SK-N-SH treated with all-trans-retinoic acid at 6 μM for 48 hours (cell line): ENCODE measurements at places on chromosomes 11 and 22.

GRCh38 chr11:68254421-68254820 is 17.4 kb downstream of the C11orf24 start:
- no peak for ATAC-seq

GRCh38 chr11:96012086-96012824 is 88.3 kb upstream of the MTMR2 start:
- peak; percentile 93 for ATAC-seq

- ATAC-seq = no peak
Observed at GRCh38 chr22:25488244-25489020, 76.0 kb upstream of the GRK3 start.

- no peak for ATAC-seq
Observed at GRCh38 chr22:22913989-22914388, 26.4 kb downstream of the IGLL5 start.

GRCh38 chr11:75820645-75821044 is 5.6 kb downstream of the UVRAG start:
- no peak for ATAC-seq

DNA sequence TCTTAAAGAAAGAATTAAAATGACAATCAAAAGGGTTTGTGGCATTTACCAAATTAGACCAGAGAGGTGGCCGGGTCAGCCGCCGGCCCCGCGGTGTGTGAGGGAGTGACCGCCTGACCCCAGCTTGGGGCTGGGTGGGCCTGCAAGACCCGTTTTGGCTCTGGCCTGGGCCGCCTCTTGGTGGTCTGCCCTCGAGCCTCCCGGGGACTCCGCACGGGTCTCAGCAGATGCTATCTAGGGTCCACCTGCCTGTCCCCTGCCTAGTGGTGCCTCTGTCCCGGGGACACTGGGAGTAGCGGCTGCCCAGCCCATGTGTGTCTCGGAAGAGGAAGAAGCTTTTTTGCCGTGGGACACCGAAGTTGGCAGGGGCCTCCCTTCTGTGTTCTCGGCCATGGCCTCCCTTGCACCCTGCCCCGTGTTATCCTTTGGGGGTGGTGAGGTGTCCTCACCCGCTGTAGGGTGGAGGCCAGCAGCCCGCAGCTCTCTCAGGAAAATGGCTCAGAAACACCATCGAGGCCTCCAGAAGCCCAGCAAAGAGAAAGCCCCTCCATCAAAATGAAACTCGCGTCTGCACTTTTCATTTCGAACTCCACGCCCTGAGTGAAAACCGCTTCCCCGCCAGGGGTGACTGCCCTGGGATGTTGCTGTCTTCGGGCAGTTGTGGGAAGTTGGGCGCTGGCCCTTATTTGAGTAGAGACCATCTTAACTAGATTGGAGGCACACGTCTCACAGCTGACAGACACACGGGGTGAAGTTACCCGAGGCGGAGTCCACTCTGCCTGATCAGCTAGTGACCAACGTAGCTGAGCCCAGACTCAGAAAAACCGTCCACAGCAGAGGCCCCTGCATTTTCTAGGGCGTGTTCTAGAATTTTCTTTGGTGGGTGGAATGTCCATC is 8.0 kb downstream of the CCND1 start:
- no peak for ATAC-seq

- ATAC-seq = peak; percentile 94
Observed at GRCh38 chr11:113896156-113896879, 8.3 kb upstream of the HTR3B start.

- no peak for ATAC-seq
Observed at GRCh38 chr22:38953577-38954413, 3.6 kb upstream of the APOBEC3A start.

DNA sequence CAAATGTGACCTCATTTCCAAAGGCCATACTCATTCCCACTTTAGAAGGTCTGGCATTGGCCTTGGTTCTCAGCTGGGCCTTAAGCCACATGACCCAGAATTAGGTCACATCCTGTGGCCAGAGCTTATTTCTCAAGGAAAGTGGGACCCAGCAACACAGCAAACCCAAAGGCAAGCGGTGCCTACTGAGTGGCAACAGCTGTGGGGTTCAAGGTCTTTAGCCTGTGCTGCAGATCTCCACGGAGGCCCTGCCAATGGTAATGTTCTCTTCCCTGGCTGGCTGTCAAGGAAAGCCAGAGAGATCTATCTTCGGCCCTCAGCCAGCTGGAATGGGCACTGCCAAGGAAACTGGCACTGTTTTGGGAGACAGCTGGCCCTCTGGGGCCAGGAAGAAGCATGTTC is 41.5 kb upstream of the TP53I11 start:
- no peak for ATAC-seq

GRCh38 chr22:30803679-30804078 is 109.0 kb downstream of the OSBP2 start:
- no peak for ATAC-seq

DNA sequence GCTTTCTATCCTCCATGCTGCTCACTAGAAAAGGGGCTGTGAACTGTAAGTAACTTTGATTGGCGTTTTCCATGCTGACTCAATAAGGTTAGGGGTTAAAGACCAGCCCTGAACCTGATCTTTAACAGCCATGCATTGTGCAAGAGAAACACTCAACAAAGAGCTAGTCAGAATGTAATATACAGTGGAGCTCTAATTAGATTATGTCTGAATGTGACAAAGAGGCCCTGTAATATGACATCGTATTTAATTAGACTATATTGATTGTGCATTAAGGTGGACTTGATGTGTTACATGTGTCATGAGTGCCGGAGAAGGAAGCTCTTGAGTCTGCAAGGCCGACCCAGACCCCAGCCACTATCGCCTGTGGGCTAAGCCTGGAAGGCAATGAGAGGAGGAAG is 70.5 kb downstream of the PKNOX2 start:
- no peak for ATAC-seq

DNA sequence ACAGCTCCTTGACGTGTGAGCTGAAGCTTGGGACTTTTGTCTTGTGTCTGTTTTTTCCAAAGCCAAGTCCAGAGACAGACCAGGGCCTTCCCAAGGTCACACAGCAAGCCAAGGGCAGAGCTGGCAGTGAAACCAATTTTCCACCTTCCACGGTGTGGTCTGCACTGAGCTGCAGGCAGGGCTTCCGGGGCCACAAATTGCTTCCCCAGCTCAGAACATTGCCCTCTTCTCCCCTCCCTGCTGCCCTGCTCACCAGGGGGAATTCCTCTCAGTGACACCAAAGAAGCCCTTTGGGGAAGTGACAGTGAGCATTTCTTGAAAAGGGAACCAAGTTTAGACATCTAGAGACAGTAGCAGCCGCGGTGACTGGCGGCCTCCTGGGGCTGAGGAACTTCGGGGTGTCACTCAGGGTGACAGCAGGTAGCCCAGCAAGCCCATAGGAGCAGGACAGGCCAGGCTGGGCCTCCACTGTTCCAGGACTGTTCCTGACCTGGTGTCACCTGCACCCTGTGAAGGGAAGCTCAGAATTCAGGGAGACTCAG is 9.2 kb downstream of the FXYD2 start:
- no peak for ATAC-seq

DNA sequence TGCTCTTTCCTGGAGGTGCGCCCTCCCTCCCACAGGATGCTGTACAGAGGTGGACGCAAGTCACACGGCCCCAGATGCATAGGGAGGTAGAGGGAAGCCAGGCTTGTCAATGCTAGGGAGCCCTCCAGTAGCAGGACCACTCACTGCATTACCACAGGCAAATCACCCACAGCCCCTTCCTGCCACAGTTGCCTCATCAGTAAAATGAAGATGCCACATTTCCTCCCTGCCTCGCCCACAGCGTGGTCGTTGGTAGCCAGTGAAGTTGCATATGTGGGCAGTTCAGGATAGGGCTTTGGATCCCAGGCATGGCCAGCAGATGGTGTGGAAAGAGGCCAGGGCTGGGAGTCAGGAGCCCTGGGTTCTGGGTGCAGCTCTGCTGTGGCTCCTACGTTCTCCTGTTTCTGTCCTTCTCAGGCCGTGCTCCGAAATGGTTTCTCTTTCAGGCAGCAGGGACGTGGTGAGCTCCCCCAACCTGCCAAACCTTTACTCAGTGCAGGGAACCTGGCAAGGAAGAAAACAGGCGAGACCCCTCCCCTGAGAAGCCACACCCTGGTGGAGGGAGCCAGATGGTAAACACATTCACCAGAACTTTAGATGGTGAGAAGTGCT is 22.6 kb downstream of the DAGLA start:
- ATAC-seq = no peak

- peak; percentile 82 for ATAC-seq
Observed at GRCh38 chr11:134261626-134262488, 8.5 kb downstream of the ACAD8 start.

GRCh38 chr22:43957871-43958270 is 2.6 kb downstream of the SAMM50 start:
- no peak for ATAC-seq

- no peak for ATAC-seq
Observed at GRCh38 chr11:61542024-61542461, 33.5 kb downstream of the LRRC10B start.

- ATAC-seq = no peak
Observed at GRCh38 chr22:34437140-34437539, 516.9 kb upstream of the LARGE1 start.

GRCh38 chr11:27179334-27179733 is 138.7 kb downstream of the BBOX1 start:
- no peak for ATAC-seq

DNA sequence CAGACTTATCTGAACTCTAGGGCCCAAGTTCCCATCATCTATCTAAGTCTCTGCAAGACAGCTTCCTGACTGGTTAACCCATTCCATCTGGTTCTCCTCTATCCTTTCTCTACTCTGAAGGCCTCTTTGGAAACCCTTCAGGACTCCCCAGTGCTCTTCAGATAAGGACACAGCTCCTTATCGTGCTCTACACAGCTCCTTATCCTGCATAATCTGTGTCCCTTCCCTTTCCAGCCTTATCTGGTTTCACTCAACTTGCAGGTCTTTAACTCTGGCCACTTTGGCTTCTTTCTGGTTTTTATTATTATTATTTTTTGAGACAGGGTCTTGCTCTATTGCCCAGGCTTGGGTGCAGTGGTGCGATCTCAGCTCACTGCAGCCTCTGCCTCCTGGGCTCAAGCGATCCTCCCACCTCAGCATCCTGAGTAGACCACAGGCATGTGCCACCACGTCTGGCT is 10.6 kb downstream of the ENDOD1 start:
- no peak for ATAC-seq

DNA sequence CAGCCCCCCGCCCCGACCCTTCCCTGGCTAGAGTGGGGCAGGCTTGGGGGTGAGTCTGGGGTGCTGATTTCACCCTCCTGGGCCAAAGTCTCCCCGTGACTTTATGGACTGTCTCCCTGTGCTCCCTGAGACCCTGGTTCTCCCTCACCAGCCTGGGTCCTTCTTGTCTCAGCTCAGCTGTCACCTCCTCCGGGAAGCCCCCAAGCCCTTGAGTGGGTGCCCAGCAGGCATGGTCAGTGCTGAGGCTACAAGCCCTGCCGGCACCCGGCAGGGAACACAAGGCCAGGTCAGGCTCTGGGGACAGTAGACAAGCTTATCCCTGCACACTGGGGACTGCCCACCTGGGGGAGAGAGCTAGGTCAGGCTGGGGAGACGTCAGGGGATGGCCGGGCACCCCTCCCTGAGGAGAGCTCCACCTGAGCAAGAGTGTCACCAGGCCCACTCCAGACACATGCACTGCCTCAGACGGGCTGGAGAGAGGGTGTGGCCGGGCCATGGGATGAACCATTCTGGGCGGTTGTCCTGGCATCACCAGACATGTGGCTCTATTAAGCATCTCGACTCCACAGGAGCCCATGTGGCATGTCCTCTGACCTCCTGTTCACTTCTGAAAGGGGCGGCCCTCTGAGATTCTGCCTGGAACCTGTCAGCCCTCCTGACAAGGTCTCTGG is 22.6 kb upstream of the RTN4R start:
- no peak for ATAC-seq

GRCh38 chr11:11979488-11980117 is 28.8 kb downstream of the DKK3 start:
- ATAC-seq = peak; percentile 66

GRCh38 chr11:88164320-88164719 is 10.9 kb downstream of the RAB38 start:
- ATAC-seq = no peak

DNA sequence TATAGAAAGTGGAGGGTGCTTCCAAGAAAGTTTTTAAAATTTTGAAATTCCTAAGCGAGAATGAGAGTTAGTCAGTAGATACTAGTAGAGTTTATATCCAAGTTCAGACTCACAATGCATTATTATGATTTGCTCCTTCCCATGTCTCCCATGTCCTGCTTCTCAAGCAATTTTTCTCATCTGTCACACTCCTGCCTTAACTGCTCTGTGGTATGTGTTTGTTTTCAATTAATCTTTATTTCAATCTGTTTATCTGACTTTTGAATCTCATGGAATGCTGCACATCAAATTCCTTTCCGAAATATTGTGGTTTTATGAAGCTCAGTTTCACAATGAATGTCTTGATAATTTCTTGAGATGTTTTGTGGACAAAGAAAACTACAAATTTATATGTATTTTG is 18.1 kb downstream of the THY1 start:
- ATAC-seq = peak; percentile 92

DNA sequence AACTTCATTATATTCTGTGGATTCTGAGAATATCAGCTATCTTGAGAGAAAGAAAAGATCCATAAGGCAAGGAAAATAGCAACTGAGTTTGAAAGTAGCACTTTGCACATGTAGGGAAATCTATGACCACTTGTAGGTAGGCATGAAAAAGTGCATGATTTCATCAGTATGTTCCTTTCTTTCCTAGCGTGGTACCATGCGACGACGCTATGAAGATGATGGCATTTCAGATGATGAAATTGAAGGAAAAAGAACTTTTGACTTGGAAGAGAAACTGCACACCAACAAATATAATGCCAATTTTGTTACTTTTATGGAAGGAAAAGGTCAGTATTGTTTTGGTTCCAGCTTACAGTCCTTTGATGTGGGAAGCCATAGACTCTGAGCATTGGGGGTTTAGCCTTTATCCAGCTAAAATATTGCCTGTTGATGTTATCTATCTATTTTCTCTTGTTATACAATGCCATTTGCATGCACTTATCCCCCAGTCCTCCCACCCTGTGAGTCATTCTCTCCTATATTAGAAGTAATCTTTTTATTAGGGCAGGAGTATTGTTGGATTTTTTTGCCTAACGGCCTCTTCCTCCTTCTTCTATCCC is 60.9 kb downstream of the KDM2A start:
- ATAC-seq = peak; percentile 16; the same call in 1 of the 3 replicates

DNA sequence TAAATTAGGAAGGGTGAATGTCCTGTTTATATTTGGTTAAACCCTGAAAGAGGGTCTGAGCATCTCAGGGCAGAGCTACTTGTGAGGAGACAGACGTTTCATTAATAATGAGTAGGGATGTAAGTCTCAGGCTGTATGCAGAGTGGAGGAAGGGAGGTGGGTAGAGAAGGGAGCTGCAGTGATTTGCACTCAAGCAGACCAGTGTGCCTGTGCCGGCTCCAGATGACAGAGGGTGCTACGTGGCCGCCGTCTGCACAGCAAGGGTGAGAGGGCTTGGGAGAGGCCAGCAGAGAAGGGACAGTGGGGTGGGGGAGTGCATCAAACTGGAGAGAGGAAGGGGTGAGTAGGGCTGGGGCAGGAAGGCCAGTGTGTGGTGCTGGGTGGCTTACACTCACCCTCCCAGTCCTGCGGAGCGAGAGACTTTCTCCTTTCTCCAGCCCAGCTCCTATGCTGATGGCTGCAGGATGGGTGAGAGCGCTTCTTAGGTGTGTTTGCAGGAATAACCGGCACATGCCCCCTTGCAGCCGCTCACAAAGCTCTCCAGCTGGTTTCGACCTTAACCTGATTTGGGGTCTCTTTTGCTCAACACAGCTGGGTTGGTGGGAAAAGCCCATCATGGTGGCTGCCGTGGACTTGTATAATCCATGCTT is 130.6 kb downstream of the ST3GAL4 start:
- ATAC-seq = no peak

- no peak for ATAC-seq
Observed at GRCh38 chr11:117619661-117620060, 177.4 kb downstream of the DSCAML1 start.

- peak; percentile 90 for ATAC-seq
Observed at GRCh38 chr22:42780070-42780540, 59.4 kb upstream of the A4GALT start.
